Right ventricle myocardium inferior (tissue), 1 donor: ENCODE measurements at places on chromosomes 1 and 21. TPM values are rescaled to one million over a fixed set of nuclear protein-coding genes. Genes with fewer than 3 reads are reported as not detected.
A peak's percentile ranks its signal among the peaks of the same experiment; 100 is the strongest.

- DNase-seq, result no peak
Measured at GRCh38 chr1:223650465-223650864, 15.0 kb downstream of the CAPN8 start.

- no peak for DNase-seq
Measured at GRCh38 chr1:40507973-40508372, 594 bp upstream of the EXO5 start.

DNA sequence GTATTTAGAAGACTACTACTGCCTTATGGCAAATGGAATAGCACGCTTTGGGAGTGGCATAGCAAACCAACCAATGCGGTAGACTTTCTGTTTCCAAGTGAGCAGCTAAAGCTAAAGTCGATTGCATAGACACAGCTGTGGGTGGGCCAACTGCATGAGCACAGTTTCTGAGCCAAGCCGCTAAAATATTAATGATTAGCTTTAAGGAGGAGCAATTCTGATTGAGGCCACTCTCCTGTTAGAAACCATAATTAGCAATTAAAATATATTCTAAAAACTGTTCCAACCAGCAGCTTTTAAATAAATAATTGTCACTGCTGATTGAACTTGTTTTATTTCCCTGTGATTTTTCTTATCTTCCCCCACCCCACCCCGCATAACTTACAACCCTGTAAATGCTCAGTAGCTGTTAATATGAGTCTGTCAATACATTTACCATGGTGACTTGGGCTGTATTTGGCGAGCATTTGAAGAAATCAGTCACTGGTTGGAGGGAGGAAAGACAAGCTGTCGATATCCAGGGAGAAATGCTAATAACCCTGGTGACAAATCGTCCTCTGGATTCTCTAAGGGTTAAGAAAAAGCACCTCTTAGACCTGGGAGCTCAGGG, 32.2 kb downstream of the RNF220 start:
- DNase-seq, result no peak

Gene CYYR1
- total RNA-seq, result 27.3 TPM

Gene LYPD8
- total RNA-seq, result not detected

DNA sequence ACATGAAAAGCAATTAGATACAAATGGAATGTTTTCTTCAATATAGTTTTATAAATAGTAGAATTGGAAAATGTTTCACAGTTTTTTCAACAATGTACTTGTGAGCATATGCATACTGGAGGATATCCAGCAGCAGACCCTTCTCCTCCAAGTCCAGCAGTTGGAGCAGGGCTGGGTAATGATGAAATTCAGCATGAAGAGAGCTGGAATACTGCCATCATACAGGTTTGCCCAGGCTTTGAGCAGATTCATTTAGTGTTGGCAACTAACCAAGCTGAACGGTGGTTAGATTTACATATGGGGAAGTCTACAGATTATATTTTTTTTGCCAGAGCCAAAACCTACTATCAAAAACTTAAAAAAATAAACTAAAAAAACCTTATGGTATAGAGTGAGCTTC, 38.3 kb downstream of the WDR3 start:
- DNase-seq, result no peak

GRCh38 chr1:79979346-79979745, 972.8 kb upstream of the ADGRL4 start:
- no peak for DNase-seq

- DNase-seq, result no peak
Measured at GRCh38 chr1:58190267-58190988, 356.1 kb downstream of the OMA1 start.

Gene TIMM17A
- 83.6 TPM for total RNA-seq

Gene ELF3
- total RNA-seq, result 0.54 TPM

DNA sequence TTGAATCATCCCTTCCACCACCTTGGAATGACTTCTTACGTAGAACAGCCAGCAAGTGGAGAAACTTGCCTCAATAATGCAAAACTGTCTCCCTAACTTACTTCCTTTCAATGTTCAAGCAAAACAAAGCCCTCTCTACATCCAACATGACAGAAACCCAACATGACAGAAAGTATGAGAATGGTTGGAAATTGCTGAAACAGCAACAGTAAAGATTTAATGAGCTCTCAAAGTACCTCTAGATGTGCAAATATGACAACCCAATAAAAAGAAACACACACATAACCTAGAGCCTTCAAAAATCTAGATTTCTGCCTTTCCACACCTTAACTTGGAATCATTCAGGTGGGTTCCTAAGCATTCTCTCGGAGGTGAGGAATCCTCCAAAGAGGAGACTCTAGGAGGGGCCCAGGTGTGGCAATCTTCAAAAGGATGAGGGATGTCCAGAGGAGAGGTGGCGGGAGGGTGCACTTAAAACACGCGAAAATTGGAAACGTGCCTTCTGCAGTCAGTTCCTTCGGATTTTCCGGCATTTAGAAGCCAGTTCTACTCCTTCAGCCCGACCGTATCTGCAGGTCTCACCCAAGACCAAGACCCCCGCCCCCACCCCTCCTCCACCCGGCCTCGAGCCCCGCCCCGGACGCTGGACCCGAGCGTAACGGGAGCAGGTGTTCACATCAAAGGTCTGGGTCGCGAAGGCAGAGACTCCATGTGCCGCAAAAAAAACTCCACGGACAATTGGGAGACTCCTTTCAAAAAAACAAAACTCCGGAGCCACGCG, 996 bp upstream of the MGST3 start:
- DNase-seq, result no peak

- DNase-seq, result peak; percentile 32
Measured at GRCh38 chr1:17199267-17200044, 5.5 kb upstream of the PADI1 start.

Gene ARL8A
- 64.6 TPM for total RNA-seq

GRCh38 chr1:18198260-18198659, 90.7 kb downstream of the IGSF21 start:
- no peak for DNase-seq

GRCh38 chr1:76482272-76482671, 385.0 kb upstream of the ST6GALNAC5 start:
- no peak for DNase-seq

GRCh38 chr1:6490181-6491080, 1.0 kb downstream of the PLEKHG5 start:
- DNase-seq, result no peak

DNA sequence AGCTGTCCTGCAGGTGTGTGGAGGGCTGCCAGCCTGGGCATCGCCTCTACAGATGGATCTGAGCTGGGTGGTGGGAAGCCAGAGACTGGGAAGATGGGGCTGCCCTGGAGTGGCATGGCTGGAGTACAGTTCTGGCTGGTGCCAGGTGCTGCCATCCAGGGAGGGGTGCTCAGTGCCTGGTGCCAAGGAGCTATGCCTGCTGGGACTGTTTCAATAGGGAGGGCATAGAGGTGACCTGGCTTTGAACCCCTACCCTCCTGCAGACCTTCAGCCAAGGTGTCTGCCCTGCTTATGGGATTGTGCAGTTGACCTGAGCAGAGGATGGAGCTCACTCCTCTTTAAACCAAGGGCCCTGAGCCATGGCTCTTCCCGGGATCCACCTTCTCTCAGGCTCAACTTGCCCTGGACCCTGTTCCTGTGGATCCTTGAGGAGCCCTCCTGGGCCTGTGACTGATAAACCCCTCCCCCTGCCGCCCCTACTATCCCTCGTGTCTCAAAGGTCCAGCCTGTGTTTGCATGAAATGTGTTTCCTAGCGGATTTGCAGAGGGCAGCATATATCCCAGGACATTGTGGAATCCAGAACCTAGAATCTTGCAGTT, 48.7 kb downstream of the PTPRU start:
- DNase-seq, result no peak

- DNase-seq, result no peak
Measured at GRCh38 chr1:202159534-202160371, 649 bp downstream of the PTPN7 start.

GRCh38 chr1:64042331-64043100, 160.9 kb upstream of the UBE2U start:
- no peak for DNase-seq

DNA sequence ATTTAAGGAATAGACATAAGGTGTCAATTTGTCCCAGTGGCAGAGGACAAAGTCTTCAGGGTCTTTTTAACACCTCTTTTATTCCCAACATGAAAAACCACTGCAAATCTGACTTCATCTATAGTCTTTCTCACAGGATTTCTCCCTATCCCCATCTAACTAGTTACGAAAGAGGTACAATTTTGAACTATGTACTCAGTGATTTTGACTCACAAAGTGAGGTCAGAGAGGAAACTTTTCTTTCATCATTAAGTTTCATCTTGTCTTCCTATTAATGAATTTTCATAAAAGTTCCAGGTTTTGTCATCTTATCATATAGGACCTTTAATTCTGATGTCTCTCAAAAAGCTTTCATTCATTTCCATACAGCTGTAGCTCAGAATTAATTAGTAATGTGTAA, 63.3 kb downstream of the ASH1L start:
- DNase-seq, result no peak

Gene C1orf141
- total RNA-seq, result not detected

- DNase-seq, result peak; percentile 90
Measured at GRCh38 chr1:160193091-160193819, 2.9 kb downstream of the CASQ1 start.

Gene DIRAS3
- total RNA-seq, result 23.7 TPM
